Gastroesophageal sphincter (tissue), 4 donors: ENCODE measurements at places on chromosomes 6 and 20.

DNA sequence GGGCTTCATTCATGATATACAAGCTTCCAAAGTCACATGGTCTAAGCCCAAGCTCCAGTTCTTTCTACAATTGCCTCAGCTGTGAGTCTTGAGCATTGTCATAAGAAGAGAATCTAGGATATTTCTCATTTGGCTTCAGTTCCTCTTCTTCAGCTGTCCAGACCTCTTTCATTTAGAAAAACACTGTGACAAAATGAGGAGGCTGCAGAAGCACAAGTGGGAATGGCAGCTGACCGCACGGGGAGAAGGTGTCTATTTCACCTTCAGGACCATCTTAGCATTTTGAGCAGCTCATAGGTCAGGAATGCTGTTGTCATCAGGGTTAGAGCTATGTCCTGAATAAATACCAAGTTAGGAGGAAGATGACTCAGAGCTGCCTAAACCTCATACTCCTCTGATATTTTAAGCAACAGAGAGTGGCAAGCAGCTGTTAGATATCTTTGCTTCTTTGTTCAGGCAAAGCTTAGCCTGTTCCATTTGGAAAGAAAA is 390.1 kb upstream of the CITED2 start:
- ATAC-seq, result peak; percentile 96

GRCh38 chr6:43667245-43668150 is 20.1 kb downstream of the MRPS18A start:
- peak; percentile 59 for ATAC-seq

GRCh38 chr6:148044261-148044751 is 298.3 kb upstream of the SASH1 start:
- ATAC-seq, result no peak

DNA sequence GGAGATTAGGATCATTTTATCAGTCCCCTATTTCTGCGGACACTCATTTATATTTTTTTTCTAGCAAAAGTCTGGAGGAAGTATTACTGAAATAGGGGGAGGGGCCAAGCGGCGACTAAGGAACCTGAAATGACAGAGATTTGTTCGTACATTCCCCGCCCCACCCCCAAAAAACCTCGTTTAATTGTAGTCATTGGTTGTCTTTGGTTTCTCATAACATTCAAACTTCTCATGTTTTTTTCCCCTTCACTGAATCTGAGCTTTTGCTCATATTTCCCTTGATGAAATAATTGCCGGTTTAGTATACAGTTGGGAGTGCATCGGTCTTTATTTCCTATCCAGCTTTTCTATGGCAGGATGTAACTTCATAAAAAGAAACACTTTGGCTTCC is 768 bp upstream of the FYN start:
- no peak for ATAC-seq

- ATAC-seq, result no peak
Measured at GRCh38 chr6:154388803-154389202, 32.2 kb upstream of the IPCEF1 start.

DNA sequence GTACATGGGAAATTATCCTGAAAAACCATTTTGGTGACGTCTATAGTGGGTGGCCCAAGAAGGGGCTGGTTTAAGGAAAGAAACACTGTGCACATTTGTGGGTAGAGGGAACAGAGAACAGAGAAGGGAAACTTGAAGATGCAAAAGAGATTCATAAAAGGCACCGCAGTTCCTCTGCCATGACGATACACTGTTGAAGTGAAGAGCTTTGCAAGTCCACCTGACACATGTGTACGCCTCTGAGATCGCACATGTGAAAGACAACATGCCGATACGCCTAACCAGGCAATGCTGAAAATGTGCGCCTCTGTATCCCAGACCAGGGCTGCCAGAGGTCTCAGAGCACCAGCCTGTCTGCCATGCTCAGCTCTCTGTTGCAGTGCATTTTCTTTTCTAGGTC is 180.9 kb downstream of the KIF16B start:
- no peak for ATAC-seq

DNA sequence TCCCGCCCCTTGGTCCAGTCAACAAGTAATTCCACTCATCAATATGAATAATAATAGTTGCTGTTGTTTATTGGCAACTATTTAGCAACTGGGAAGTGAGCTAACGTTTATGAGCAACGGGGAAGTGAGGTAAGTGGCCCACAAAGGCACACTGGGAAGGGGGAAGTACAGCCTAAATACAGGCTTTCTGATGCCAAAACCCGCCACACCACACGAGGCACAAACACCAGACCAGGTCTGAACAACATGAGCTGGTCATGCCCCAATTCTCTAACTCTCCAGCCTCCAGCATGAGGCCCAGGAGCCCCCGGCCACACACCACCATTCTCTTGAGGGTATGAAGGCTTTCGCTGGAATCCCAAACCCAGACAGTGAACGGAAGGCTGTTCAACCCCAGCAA is 50.8 kb downstream of the PREX1 start:
- no peak for ATAC-seq

DNA sequence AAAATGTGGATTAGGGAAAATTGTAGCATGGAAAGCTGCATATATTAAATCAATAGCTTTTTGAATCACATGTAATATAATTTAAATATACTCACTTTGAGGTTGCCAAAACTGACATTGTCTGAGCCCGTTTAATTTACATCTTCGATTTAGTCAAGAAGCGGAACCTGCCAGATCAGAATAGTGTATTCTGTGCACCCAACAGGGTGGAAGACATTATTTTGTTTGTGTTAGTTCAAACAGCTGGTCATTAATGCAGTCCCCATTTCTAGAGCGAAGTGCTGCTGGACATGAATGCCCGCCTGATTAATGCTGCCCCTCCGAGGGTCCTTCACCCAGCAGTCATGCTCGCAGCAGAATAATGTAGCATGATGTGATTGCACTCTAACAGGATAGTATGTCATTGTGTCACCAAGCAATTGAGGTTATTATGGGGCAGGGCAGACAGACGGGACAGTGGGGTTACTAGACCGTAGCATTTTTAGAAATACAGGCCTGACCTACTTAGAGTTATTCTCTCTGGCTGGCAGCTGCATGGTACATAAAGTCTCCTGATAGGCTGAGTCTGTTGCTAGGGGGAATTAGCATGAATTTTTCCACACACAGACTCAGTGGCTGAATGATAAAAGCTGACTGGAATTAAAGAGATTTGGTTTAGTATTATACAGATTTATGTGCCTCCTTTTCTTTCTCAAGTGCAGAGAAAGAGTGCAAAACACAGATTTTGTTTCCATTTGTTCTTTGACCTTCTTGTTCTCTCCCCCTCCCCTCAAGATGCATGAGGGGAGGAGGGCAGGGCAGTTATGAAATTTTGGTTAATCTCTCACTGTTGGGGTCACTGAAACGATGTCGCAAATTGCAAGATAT is 147.1 kb downstream of the PRL start:
- ATAC-seq, result peak; percentile 41

DNA sequence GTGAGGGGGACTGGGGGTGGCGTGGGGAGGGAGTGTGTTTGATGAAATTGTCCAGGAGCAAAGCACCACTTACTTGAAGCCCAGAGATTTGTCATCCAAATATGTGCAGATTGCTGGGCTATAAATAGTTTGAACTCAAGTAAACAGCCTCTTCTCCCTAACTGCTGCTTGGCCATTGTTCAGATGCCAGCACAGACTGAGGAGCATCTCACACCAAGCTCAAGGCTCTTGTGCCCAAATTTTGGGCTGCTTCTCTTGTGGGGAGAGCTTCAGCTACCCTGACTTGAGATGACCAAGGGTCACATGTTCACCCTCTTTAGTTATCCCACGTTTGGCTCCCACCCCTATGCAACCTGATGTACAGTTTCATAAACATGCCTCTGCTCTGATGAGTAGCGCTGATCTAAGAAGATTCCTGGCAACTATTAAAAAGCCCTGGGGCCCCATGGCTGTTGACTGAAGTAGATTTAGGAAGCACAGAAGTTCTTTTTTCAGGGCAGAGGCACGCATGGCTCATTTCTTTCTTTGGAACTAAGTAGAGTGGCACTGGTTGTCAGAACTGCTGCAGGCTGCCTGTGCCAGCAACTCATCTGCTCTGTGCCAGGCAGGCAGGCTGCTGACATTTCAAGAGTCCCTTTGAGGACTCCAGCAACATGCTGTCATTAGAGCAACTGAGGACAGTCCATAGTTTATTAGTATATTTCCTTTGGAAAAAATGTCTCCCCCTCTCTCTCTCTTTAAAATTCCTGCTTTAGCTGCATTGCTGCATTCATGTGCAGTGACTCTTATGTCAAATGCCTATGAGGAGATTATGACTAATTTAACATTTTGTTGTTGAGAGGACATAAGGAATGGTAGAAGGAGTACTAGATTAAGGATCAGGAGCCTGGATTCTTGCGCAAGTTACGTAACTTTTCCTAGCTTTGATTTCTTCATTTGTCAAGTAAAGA is 9.6 kb upstream of the PKIG start:
- ATAC-seq, result peak; percentile 77

GRCh38 chr20:22525821-22526220 is 58.6 kb downstream of the FOXA2 start:
- ATAC-seq, result no peak

- ATAC-seq, result no peak
Measured at GRCh38 chr20:41086402-41087324, 50.7 kb upstream of the PLCG1 start.

DNA sequence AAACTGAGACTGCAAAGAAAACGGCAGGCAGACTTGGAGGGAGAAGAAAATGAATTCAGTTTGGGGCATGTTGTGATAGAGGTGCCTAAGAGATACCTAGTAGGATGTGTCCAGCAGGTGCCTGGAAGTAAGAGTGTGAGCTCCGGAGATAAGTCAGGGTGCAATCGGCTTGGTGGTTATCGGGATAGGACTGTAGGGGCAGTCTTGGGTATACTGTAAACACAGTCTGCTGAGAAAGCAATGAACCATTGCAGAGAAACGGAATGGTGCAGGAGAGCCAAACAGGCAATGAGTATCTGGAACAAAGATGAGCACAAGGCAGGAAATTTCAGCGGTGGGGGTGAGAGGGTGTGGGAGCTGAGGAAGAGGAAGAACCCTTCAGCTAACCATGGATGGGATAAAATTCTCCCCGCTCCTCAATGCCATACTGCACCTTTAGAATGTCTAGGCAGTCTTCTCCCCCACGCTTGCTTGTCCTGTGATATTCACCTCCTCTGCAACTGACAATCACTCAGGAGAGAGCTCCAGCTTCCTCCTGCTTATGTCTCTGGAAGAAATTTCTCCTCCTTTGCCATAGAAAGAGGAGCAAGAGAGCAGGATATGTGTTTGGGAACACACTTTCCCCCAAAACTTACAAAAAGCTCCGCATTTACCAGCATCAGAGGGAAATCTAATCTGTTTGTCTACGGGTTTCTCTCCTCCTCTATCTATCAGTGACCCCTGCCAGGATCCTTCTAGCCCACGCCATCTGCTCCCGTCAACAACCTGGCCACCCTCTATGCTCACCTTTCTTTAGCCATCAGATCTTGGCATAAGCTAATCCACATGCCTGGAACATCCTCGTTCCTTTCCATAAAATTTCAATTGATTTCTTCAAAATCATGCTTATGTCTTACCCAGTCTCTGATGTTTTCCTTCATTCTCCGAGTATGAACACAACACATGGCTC is 381.7 kb upstream of the JARID2 start:
- no peak for ATAC-seq

DNA sequence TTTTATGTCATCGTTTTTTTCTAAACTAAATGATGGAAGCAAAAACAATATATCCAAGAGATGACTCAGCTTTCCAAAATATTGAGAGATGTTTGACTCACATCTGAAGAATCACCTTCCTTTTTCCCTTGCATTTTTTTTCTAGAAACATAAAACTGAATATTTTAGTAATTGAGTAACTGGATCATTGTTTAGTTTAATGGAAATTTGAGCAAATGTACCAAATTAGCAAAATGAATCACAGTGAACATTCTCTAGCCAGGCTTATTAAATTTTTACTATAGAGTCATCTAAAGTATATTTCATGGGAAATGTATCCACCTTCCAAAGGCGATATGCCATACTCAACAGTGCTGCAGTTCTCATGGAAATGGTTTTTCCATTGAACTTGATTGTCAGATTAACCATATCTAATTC is 145.5 kb downstream of the TENT5A start:
- no peak for ATAC-seq

DNA sequence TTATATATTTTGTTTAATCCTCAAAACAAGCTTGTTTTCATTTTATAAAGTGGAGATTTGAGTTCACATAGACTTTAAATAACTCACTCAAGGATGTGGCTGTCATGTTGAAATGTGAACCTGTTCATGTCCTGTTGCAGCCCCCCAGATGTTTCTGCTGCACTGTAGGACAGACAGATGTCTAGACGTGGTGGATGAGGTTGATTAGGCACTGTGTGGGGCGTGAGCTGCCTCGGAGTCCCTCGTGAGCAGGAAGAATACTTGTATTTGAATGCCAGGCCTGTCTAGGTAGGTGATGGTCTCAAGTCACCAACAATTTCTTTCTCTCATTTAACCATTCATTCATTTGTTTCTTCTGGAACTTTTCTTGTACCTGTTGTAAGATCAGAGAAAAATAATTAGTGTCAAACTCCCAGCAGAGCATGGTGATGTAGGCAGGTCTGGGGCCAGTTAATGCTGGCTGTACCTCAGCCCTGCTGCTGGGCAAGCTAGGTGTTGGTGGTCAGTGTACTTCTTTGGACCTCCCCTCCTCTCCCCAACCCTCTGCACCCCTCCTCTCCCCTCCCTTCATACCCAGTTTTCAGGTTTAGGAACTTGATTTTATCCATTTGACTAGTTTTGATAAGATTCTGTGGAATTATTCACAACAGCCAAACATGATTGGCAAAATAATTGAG is 34.0 kb downstream of the AFDN start:
- ATAC-seq, result no peak

GRCh38 chr20:32888636-32889035 is 29.9 kb downstream of the EFCAB8 start:
- no peak for ATAC-seq

DNA sequence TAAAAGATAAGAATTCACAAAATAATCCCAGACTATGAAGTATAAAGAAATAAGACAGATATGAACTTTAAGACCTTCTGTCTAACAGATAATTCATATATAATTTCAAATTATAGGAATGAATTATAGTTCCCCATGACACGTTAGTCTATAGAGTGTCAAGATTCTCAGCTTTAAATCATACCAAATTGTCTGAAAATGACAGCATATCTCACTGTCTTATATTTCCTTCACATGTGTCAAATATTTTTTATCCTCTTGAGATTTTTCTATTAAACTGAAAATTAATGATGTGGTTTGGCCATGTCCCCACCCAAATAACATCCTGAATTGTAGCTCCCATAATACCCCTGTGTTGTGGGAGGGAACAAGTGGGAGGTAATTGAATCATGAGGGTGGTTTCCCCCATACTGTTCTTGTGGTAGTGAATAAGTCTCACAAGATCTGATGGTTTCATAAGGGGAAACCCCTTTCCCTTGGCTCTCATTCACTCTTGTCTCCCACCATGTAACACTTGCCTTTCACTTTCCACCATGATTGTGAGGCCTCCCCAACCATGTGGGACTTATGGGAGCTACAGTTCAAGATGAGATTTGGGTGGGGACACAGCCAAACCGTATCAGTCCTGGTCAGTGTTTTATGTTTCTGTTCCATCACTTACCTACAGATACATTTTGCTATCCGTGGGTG is 825.3 kb upstream of the GJE1 start:
- ATAC-seq, result no peak

DNA sequence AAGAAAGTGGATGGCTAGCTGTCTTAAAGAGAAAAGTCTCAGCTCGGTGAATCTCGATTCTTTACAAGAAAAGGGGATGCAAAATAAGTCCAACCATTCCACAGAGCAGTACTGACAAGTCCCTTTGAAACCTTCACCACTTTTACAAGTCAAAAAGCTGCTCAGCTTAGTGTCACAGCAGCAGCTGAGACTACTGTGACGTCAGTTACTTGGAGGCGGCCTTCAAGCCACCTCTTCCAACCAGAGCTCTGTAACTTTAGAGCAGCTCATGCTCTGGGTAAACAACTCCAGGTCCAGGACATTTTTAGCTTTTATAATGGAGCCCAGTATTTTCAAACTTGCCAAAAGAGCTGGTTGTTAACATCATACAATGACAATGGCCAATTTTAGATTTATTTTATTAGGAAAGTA is at the start of gene KIAA0408:
TSS of gene KIAA0408 (minus strand) at position 159 of the 411 bp plus-strand sequence. CDS start 5,408 bp downstream, outside the sequence.
- ATAC-seq, result peak; percentile 97
